ENCODE measurements at places on chromosomes 5 and 9.

DNA sequence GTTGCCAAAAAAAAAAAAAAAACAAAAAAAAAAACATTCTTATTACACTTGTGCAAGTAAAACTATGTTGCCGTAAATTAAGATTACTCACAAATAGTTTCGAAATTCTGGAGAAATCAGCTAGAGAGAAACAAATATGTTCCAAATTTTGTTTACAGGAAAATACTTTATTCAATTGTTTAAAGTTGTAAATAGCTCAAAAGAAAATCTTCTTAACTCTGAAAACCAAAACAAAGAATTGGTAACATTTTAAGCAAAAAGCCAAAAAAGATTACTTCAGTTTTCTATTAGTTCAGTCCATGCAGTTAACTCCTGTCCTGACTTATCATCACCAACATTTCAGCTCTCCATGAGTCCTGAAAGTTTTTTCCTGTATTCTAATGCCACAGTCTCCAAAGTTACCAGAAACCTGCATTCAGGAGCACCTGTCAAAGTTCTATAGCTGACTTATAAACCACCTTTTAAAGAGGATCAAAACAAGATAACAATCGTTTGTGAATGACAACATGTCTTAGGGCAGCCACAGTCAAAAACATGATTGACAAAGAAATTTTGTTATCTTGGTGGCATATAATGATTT lies 194.1 kb downstream of the RANBP17 start:
- no peak for DNase-seq

DNA sequence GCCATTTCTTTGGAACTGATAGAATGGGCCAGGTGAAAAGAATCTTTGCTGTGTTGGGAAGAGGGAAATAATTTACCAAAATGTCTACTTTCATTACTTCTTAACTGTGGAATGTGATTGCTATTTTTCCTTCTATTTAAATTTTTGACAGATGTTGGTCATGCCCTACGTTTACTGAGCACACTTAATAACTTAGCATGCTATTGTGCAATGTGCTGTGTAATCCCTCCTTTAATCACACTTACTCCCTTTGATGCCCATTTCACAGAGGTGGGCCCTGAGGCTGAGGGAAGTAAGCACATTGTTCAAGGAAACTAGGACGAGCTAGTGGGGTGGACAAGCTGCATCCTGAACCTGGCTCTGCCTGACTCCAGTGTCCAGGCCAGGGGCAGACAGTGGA lies 47.8 kb upstream of the INSYN2B start:
- no peak for DNase-seq

DNA sequence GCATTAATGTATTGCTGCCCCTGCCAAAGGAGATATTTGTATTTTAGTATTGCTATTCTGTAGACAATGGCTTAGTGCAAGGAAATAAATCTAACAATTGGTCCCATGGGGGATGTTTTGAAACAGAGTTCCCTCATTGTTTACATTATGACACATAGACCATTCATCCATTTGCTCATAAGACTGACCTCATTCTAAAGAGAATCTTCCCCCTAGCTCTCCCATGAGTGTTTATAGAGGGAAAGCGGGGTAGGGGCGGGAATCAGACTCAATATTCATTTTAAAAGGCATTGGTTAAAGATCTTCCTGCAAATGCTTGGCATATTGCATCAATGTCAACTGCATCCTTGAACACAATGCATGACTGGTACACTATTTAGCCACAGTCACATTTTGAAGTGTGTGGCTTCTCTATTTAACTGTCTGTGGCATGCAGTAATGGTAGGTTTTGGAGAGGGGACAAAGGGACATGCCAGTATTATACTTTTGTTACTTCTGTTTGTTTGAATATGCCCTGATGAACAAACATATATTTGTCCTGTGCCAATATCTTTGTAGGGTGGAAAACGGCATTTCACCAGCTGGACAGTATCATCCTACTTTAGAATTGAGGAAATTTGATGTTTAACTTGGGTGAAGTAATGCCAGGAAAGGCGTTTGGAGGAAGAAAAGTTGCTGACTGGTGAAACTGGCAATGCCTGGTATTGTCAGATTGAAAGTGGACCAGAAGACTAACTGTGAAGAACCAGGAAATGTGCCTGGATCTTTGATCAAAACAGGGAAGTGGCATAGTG lies 84.1 kb upstream of the MEGF10 start:
- no peak for DNase-seq

- no peak for DNase-seq
These were observed 3.6 kb downstream of the RFK start for GRCh38 chr9:76390656-76391055.

GRCh38 chr9:136771907-136772415 lies 7.6 kb upstream of the LCN15 start:
- no peak for DNase-seq

DNA sequence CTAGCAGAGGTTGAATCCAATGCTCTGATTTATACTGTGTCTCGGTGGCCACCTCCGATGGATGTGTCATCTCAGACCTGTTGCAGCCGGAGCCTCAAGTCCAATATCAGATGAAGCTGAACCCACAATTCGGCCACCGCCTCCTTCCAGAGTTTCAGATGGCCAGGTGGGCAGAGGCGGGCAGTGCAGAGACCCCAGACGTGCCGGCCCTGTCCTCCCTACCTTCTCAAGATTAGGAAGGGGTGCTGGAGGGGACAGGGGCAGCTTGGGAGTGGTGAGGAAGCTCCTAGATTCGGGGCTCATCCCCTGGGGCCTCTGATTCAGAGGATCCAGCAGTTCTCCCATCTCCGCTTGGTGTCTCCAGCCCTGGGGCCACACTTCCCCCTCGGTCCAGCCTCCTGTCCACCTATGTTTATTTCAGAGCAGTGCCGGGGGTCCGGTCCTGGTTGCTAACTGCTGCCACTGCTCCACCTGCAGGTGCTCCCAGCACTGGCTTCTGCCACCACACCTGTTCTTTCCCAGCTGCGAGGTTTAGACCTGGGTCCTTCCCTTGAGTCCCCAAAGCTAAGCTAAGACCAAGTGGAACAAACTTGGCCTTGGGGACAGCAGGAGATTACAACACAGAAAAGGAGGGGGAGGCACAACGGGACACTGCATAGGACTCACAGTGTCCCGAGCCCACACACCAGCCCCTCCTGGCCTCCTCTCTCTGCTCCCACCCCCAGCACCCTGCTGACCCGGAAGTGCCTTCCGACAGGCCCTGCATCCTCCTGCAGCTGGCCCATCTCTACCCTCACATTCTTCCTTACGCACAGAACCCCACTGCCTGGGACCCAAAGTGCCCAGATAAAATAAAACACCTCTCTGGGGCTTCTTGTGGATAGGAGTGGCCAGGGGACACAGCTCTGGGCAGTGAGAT lies 81.6 kb downstream of the NTNG2 start:
- no peak for DNase-seq

DNA sequence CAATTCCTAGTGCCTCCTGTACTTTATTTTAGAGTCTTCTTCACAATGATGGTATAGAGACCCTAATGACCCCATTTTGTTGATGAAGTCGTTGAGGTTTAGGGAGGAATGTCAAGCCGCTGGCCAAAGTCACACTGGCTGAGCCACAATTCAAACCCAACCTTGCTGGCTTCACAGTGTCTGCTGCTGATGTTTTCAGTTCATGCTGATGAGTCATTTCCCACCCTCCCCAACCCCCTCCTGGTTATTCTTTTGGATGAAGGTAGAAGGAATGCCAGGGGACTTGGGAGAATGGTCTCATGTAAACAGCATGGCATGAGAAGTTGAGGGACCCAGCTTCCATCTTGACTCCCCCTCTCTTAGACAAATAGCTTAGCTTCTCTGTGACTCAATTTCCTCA lies 68.6 kb downstream of the TMEM252 start:
- DNase-seq, result no peak

- DNase-seq, result no peak
These were observed 81.6 kb downstream of the TMEM174 start for GRCh38 chr5:73254642-73255041.

Measured in anterior cingulate cortex (tissue), 58 donors.